Nasal cavity respiratory epithelium epithelial cell of viscerocranial mucosa (primary cell): ENCODE measurements at places on chromosomes 6 and 20. TPM values are rescaled to one million over a fixed set of nuclear protein-coding genes. Genes with fewer than 3 reads are reported as not detected.

Gene IP6K3
- total RNA-seq, result 1.9 TPM in 1 of 2 replicates, not detected in the other

Gene PGC
- not detected in 2 replicates for total RNA-seq

Gene ANKRD6
- total RNA-seq, result 6.5 and 23.2 TPM in 2 replicates

Gene CDYL
- 54.3 and 58.0 TPM in 2 replicates for total RNA-seq

Gene GPSM3
- 0.71 and 1.0 TPM in 2 replicates for total RNA-seq

Gene GNMT
- total RNA-seq, result 0.34 TPM in 1 of 2 replicates, not detected in the other

Gene EEF1A2
- total RNA-seq, result 1.0 and 1.4 TPM in 2 replicates

Gene ADGRF1
- total RNA-seq, result 4.7 and 8.9 TPM in 2 replicates

Gene NNAT
- not detected in 2 replicates for total RNA-seq

Gene CD24
- 877 and 1,120 TPM in 2 replicates for total RNA-seq
